ENCODE measurements at places on chromosomes 11 and 22.

GRCh38 chr11:62602141-62603071 lies 741 bp upstream of the MTA2 start:
- peak; percentile 89 for DNase-seq

DNA sequence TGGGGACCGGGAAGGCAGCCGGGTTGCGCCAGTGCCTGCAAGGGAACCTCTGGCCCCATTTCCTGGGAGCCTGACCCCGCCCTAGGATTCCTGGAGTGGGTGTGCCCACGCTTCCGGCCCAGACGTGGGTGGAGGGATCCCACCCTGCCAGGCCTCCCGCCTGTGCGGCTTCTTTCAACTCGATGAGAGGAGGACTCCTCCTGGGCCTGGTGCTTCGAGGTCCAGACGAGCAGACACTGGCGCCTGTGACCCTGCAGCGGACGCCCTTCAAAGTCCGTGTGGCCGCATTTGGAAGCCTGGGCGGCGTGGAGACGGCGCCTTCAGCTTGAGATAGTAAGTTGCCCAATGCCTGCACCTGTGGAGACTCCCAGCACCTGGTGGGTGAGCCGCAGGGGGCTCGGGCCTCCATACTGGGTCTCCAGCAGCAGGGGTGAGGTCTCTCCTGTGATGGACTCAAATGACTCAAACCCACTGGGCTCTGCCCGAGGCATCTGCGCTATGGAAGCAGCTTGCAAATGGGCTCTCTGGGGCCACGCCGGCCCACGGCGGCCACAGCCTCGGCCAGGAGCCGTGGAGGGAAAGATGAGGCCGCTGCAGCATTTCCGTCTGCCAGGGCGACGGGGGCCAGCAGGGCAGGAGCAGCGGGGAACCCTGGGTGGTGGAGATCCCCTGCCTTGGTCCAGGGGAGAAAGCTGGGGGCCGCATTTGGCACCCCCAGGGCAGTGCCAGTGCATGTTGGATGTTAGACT lies 64.3 kb upstream of the PPARA start:
- DNase-seq: no peak

DNA sequence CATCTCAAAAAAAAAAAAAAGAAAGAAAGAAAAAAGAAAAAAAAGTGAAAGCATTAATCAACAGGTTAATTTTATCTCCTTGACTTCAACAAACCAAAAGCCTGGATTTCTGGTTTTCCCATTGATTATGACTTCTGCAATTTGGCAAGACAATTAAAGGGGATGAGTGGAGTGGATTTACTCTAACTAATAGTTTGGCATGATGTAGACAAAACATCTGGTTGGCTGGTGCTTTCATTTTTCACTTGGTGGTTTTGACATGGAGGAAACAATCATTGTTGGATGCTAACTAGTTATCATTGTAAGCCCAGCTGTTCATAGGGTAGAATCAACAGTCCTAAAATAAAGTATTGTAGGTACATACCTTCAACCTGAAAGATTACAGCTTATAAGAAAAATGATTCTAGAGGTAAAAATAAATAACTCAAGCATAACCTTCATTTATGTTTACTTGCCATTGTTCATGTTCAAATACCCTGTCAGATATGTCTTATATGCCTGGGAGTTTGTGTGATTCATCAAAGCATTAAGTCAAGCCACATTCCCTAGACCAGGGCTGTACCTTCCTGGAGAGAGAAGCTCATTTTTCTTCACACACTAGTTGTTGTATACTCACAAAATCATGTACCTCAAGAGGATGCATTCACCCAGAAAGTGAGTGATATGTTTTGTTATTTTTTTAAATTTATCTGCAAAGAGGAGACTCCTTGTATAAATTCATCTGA lies 15.1 kb downstream of the FIBIN start:
- no peak for DNase-seq

GRCh38 chr22:39381009-39381755 lies 18.4 kb upstream of the TAB1 start:
- DNase-seq: no peak

DNA sequence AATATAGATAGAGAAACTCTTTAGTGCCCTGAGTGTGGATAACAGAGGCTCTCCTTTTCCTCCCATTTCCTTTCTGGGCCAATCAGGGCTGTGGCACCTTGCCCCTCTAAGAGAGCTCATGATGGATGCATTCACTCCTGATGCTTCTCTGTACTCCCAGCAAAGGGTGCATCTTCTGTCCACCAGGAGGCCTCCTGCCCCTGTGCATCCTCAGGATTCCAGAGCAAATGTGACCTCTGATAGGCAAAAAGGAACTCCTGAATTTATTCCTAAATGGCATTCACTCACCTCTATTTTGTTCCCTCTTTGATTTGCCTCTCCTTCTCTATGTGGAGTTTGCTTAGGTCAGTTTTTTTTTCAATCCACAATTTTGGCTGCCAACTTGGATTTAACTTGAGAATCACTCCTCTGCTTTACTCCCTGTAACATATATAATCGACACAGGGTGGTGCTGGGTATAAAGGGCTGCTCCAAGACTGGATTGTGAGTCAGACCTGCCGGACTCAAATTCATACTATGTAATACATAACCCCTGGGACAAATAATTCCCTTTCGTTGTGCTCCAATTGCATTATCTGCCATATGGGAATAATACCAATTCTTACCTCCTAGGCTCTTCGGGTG lies 1.1 kb upstream of the MRGPRX4 start:
- peak; percentile 15 for DNase-seq

GRCh38 chr11:132605825-132606570 lies 926.3 kb downstream of the OPCML start:
- DNase-seq: no peak

DNA sequence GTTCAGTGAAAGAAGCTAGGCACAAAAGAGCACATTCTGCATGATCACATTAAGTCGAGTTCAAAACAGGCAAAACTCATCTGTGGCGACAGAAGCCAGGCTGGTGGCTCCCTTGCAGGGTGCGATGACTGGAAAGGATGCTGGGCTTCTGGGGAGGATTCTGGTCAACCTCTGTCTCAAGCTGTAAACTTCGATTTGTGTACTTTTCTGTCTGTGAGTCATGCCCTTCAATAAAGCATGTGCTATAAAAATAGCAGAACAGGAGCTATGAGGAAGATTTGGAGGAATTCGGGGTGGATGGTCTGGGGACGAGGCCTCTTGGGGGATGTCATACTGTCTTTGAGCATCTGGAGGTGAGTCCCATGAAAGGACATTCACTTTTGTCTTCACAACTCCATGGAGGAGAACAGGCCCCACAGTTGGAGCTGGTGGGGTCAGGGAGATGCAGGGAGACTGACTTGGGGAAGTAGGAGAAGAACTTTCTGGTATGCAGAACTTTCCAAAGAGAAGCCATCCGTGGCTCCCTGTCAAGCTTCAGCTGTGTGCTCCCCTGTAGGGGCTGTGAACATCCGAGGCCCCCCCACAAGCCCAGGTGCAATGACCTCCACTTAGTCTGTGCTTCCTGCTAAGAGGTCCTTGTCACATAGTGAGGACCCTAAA lies 77.8 kb upstream of the LINC01488 start:
- no peak for DNase-seq

DNA sequence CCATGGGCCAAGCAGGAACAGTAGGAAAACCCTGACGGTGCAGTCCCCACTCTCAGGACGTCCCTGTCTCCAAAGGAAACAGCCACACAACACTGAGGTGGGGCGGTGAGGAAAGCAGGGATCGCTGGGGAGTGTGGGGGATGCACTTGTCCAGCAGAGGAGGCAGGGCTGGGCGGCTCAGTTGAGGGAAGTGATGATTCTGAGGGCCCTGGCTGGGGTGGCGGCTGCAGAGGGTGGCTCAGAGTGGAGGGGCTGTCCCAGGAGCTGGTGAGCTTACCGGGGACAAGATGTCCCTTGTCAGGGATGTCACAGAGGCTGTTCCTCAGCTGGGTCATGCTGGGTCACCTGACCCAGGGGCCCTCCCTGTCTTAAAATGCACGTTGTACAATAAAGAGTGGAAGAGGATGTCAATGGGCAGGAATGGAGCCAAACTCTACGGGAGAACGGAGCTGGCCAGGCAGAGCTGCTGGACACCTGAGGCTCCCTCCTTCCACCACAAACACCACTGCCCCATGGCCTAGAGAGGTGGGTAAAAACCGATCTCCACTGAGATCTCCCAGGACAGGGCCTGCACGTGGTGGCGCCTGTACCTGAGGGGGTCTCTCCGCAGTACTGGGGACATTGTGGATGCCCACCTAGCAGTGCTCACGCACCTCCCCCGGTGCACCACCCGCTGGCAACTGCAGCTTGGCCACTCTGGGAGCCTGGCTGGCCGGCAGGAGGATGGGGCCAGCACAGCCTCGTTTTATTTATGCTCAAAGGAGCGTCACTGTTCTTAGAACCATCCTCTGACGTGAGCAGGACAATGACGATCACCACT lies 9.7 kb upstream of the EFCAB6 start:
- DNase-seq: no peak

DNA sequence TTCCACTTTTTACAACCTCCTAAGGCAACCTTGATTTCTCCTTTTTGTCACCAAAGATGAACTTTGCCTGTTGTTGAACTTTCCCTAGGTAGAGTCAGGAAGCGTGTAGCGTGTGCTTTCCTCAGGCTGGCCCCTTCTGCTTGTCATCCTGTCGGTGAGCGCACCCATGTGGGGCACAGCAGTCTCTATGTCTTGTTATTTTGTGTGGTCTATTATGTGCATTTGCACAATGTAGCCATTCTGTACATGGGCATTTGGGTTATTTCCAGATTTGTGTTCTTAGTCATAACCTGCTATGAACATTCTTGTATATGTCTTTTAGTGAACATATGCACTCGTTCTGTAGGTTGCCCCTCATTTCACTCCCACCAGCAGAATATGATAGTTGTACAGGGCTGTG lies 34.9 kb downstream of the CABIN1 start:
- no peak for DNase-seq

GRCh38 chr22:29784451-29785361 lies 17.5 kb downstream of the UQCR10 start:
- DNase-seq: no peak

GRCh38 chr11:116366980-116367645 lies 405.7 kb downstream of the BUD13 start:
- peak; percentile 7 for DNase-seq

DNA sequence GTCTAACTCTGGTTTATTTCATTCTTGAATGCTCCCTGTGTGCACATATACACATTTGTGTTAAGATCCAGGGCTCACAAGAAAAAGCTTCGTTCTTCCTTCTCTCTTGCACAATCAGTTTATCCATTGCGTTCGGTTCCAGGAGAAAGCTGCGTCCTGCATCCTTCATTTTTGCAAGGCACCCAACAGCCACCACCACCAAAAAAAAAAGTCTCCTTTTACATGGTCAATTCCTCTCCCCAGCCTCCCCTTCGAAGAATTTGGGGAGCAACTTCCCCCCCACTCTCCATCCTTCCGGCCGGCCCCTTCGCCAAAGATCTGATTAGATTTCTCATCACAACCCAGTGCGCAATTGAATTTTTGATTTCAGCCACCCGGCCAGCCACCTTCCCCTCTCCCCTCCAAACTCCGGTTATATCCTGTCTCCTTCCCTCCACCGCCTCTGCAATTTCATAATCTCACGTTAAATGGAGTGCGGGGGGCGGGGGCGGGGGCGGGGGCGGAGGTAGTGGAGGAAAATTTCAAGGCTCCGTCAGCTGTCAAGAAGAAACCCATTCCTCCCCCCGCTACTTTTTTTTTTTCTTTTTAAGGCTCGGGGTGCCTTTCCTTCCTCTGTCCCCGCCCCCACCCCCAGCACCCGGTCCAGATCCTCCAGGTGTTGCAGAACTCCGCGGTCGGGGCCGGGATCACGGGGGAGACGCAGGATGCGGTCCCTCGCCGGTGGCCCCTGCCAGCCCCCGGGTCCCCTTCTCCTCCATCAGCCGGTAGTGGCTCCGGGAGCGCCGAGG lies 1166.5 kb downstream of the LRRC4C start:
- peak; percentile 36 for DNase-seq

DNA sequence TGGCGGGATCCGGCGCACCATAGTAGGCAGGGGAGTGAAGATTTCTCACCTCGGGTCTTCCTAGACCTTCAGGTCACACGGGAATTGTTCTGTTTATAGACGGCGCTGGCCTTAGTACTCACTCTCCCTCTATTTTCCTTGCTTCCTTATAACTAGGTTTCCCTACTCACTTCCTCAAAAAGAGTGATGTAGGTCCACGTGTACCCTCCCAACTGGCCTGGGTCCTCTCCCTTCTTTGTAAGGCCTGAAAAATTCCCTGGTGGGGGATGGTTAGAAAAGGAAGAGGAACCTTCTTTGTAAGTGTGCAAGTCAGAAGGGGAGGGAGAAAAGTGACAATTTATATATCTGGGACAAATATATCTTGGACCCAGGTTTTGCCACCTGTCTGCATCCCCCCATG lies 2.9 kb upstream of the TMEM9B start:
- no peak for DNase-seq

DNA sequence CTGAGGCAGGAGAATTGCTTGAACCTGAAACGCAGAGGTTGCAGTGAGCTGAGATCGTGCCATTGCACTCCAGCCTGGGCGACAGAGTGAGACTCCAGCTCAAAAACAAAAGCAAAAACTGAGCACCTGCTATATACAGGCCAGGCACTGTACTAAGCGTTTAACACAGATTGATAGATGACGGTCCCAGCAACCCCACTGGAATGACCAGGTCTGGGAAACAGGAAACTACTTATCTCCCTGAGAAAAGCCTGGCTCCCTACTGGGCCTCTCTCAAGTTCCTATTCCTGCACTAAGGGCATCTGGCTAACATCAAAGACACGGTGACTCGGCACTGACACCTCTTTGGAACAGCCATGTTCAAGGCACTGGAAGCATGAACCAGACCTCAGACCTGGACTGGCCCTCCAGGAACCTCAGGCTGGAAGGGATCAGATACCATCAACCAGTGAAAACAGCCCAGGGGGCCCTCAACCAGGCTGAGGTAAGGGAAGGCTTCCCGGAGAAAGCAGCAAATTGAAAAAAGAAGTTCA lies 16.6 kb downstream of the ARAP1 start:
- no peak for DNase-seq

- no peak for DNase-seq
Measured at GRCh38 chr22:49048591-49048990, 779.1 kb downstream of the BRD1 start.

DNA sequence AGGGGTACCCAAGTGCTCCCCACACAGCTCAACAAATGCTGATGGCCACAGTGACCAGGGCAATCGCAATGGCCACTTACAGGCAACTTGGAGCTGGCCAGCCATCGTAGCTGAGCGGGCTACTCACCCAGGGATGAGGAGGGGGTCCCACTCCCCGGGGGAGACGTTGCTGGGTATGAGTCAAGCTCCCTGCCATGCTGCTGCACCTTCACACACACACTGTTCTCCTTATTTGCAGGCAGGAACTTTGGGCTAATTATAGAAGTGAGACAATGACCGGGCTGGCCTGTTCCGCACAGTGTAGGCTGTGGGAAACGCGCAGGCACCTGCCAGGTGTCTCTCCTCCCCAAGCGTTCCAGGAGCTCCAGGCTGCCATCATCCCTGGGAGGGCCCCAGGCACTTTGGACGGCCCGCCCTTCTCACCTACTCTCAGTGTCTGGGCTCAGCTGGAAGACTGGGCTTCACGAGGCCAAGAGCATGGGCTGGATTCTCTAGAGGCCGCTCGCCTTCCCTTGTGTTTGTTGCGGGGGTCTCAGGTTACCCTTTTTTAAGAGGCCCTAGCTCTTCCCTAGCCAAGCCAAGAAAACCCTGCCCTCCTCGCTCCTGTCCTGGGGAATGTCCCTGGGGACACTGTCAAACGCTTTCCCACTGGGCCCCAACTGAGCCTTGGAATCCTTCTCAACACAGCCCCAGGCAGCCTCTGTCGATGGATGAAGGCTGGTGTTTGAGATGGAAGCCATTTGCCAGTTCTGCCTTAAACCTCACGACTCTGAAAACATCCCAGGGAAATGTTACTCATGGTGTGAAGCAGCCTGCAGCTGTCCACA lies 73.0 kb downstream of the RTL6 start:
- peak; percentile 69 for DNase-seq

- DNase-seq: no peak
Measured at GRCh38 chr11:60766547-60766946, 9.9 kb downstream of the MS4A15 start.

GRCh38 chr22:33697640-33698039 lies 222.6 kb downstream of the LARGE1 start:
- no peak for DNase-seq
